Stimulated activated CD8-positive, alpha-beta memory T cell treated with anti-CD3 and anti-CD28 coated beads, Interleukin-7, amount 100 ng/mL, for 1 hour (primary cell): ENCODE measurements at places on chromosomes 11 and 22.

GRCh38 chr11:44681698-44682097 is 45.1 kb upstream of the TSPAN18 start:
- DNase-seq: no peak

GRCh38 chr22:29782061-29782845 is 15.1 kb downstream of the UQCR10 start:
- DNase-seq: no peak

DNA sequence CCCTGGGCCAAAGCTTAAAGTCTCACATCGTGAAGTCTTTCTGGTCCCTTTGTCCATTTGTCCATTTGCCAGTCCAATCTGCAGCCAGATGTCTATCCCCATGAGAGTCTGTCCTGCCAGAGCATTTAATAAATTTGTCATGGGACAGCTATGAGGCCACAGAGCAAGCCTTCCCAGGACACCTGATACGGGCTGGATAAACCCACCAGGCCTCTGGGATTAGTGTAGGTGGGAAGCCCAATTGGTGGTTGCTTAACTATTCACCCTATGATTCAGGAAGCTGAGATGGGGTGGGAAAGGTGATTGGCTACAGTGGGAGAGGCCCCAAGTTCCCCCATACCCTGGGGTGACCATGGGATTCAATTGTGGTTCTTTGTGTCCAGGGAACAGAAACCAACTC is 39.9 kb downstream of the MYEOV start:
- DNase-seq: no peak

GRCh38 chr11:69402251-69402887 is 79.1 kb upstream of the LINC01488 start:
- DNase-seq: no peak

DNA sequence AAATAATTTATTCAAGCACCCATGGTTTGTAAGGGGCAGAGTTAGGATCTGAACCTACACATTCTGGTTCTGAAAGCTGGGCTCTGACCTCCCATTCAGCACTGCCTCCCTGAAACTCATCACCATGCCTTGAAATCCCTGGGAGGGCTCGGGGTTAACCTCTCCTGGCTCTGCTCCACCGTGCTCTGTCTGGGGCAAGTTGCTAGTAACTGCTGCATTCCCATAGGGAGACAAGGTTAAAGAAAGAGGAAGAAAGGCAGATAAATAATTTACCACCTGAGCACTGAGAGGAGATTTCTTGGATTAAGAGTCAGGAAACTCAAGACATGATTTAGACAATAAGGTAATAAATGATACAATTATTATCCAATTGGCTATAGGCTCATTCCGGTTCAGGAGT is 199.3 kb downstream of the KIF18A start:
- DNase-seq: no peak

- DNase-seq: no peak
Observed at GRCh38 chr22:42296381-42296853, 26.0 kb upstream of the TCF20 start.

DNA sequence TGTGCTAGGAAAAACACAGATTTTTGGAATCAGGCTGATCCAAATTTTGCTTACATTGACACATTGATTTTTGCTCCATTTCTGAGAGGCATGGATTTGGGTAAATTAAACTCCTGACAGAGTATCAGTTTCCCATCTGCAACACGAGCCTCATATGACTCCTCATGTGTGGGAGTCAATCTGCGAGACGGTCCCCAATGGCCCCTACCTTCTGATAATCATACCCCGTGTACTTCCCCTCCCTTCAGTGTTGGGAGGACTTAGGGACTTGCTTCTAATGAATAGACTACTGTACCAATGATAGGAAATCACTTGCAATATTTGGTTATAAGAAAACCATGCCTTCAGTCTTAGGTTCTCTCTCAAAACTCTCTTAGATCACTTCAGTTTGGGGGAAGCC is 302.7 kb downstream of the ETS1 start:
- DNase-seq: no peak

DNA sequence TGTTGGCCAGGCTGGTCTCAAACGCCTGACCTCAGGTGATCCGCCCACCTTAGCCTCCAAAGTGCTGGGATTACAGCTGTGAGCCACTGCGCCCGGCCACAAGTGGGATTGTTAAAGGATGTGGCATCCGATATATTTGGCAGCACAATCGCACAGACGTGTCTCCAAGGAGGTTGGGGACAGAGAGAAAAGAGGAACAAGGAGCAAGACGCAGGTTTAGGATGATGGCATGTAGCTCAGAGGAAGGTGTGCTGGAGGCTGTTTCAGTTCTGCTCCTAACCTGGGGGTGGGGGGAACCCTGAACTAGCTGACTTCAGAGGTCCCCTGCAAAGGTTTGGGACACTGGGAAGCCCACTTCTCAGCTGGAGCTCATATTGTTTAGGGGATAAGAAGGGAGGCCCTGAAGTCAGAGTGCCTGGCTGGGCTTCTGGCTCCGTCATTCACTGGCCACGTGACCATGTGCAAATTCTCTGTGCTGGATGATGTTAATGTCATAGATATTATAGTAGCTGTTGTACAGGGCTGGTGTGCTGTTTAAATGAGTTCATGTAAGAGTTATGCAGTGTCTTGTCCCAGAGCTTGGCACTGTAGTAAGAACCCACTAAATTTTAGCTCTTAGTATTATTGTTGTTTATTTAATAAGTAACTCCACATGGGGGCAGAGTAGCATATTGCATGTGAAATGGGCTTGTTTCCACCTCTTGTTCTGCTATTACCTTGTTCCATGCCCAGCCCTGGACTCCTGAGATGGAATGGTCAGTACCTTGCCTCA is 129.7 kb downstream of the ST3GAL4 start:
- DNase-seq: no peak

DNA sequence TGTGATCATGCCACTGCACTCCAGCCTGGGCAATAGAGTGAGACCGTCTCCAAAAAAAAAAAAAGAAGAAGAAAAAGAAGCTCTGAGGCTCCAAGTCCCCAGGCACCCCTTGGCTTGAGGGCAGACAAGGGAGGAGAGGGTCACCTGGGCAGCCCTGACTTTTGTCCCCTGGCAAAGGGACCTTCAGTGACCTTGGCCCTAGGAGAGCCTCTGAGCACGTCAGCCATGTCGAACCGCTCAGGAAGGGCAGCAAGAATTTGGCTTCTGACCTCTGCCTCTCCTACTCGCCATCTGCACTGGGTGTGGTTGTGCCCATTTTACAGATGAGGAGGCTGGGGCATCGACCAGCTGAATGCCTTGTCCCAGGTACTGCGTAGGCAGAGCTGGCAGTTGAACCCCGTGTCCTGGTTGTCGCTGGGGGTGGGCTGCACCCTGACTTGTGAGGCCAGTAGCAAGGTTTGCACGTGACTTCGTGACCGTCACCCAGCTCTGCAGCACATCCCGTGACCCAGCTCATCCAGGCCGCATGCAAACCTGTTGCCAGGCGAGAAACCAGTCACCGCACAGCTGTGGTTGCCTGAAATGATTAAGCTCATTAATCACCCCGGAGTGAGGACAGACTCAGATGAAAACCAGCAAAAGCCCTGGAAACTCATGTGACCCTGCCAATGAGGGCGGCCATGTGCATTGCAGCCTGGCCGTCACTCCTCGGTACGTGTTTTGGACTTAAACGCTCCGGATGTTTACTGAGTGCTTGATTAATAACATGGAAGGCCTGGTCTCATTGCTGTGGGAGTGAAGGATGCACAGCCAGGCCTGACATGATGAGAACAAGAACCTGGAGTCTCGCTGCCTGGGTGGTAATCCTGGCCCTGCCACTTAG is 47.7 kb upstream of the PPP6R3 start:
- DNase-seq: no peak

- DNase-seq: no peak
Observed at GRCh38 chr22:25386538-25386884, 167.1 kb downstream of the CRYBB2 start.

DNA sequence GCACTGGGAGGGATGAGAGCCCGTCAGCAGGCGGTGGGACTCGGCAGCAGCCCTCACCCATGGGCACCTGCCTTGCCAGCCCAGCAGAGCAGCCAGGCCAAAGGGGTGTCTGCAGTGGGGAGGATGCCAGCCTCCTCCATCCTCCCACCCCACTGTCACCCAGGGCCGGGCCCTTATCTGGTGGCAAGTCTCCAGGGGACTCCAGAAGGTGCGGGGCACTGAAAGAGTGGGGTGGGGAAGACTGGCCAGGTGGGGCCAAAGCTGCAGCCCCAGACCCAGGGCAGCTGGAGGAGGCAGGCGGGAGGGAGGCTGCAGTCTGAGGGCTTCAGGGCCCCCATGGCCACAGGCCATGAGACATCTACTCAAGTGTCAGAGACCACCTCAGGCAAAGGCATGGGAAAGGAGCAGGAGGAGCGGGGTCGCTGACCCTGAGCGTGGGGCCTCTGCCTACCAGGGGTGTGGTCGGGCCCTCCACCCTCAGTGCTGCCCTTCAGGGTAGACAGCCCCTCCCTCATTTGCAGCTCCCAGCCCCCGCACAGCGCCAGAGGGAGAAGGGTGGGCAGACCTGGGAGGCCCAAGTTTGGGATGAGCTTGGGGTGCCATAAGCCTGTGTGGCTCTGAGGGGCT is 3.5 kb downstream of the DGCR6L start:
- no peak for DNase-seq

GRCh38 chr11:6319704-6320410 is 444 bp downstream of the CAVIN3 start:
- DNase-seq: no peak
